ENCODE measurements at places on chromosomes 7 and 10. TPM values are rescaled to one million over a fixed set of nuclear protein-coding genes. Genes with fewer than 3 reads are reported as not detected.

The ZNF503 gene
- 18.6 TPM for total RNA-seq

The HMX3 gene
- total RNA-seq = not detected

The BAIAP2L1 gene
- total RNA-seq = 29.0 TPM

The FGFR2 gene
- 27.2 TPM for total RNA-seq

The DNA2 gene
- 8.8 TPM for total RNA-seq

The CHAT gene
- not detected for total RNA-seq

All from airway epithelial cell (primary cell).